Anterior cingulate cortex (tissue), 58 donors: ENCODE measurements at places on chromosomes 2 and 18.

GRCh38 chr18:63834471-63835113 lies 52.9 kb upstream of the SERPINB2 start:
- DNase-seq, result no peak

DNA sequence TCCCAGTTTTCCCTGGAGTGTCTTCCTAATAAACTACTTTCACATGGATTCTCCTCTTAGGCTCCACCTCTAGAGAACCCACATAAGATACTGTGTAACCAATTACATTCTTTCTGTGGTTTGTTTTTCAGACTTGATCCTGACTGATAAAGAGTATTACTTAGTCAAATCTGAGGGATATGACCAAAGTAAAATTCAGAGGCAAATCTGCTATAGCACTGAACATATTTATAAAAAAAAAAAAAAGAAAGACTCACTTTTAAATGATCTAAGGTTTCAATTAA lies 13.9 kb downstream of the CKAP2L start:
- no peak for DNase-seq

DNA sequence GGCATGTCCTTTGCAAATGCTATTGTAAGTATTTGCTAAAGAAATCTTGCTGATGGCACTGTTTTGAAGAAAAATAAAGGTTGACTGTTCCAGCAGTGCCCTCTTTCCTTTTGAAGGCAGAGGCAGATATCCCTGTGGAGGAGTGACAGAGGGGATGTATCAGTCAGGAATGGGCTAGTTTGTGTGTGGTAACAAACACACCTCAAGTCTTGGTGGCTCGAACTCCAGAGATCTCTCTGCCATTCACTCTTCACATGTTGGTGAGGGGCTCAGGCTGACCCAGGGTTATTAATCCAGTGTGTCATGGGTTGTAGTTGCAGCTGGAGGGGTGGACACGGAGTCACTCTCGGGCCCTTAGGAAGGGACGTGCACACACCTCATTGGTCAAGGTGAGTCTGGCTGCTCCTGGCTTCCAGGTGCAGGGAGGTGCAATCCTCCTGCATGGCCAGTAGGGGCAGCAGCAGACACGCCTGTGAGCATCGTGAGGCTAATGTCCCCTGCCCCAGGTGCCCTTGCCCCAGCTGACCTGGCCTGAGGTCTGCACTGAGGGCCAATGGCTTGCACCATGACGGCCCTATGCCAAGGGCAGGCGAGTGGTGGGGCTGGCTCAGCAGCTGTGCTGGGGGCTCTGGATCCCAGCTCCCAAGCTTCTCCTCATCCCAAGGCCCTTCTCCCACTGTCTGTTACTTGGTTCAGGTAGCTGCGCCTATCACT lies 146.5 kb downstream of the ASB1 start:
- DNase-seq, result no peak

GRCh38 chr18:5668087-5668715 lies 124.4 kb upstream of the EPB41L3 start:
- no peak for DNase-seq

GRCh38 chr2:230170532-230170931 lies 49.3 kb downstream of the SP110 start:
- DNase-seq, result no peak

DNA sequence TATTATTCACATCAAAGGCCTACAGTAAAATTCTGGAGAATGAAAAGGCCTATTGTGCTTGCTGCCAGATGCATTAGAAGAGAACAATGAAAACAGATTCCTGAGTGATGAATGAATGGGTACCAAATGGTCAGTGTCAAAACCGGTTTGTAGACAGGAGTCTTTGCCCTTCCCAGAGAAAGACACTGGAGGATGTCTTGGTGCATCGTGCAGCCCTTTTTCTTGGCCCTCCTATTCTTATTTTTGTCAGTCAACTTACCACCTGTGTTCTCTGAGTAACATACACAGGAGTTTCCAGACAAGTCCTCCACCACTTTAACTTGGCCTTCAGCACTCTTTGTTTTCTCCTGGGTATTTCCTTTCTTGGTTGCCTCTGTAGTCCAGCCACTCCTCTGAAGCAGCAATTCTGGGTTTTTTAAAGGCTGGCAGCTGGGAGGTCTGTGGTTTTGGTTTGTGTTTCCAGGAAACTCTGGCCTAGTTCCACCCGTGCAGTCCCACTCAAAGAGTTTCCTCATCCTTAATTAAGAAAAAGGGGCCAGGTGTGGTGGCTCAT lies 29.4 kb downstream of the PSTPIP2 start:
- DNase-seq, result no peak

- DNase-seq, result no peak
These were observed 60.7 kb downstream of the WDR7 start for GRCh38 chr18:56711708-56712445.

DNA sequence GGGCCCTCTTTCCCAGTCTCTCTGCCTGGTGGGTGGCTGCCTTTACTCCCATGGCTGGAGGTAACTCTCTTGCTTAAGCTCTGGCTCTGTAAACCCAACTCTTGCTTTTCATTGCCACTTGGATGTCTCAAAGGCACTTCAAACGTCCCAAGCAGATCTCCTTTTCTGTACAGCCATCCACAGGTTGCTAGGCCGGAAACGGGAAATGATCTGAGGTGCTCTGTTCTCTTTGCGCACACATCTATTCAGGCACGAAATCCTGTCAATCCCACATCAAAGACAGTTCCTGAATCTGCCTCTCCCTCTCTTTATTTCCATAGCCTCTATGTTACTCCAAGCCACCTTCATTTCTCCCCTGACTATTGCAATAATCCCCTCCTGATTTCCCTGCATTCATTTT lies 87.4 kb downstream of the AOX1 start:
- no peak for DNase-seq

- no peak for DNase-seq
These were observed 178.0 kb downstream of the RND3 start for GRCh38 chr2:150309311-150310080.
